ENCODE measurements at places on chromosomes 3 and 15.

GRCh38 chr15:92068121-92068520 is 214.6 kb downstream of the SLCO3A1 start:
- DNase-seq, result no peak

GRCh38 chr3:12620305-12620704 is 43.6 kb downstream of the RAF1 start:
- no peak for DNase-seq

- no peak for DNase-seq
Observed at GRCh38 chr15:78321041-78321570, 19.0 kb upstream of the CRABP1 start.

DNA sequence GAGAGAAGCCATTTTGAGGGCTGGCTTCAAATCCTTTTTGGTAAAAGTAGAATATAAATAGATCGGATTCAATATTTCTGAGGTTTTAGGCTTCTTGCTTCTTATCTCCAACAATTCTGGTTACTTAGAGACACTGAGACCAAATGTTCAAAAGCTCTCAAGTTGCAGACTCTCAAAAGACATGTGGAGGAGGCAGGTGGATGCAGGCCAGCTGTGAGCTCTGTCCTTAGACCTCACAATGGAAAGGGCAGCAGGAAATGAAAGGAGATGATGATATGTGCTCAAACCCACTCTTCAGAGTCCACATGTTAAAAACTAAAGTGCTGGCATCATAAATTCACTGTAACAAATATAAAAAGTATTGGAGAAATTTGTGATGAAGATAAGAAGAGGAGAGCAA is 424.9 kb upstream of the ALCAM start:
- no peak for DNase-seq

- no peak for DNase-seq
Observed at GRCh38 chr15:100060276-100060926, 281.4 kb downstream of the ADAMTS17 start.

- no peak for DNase-seq
Observed at GRCh38 chr3:178785961-178786360, 249.7 kb downstream of the KCNMB2 start.

GRCh38 chr3:9308298-9308990 is 54.4 kb upstream of the THUMPD3 start:
- no peak for DNase-seq

DNA sequence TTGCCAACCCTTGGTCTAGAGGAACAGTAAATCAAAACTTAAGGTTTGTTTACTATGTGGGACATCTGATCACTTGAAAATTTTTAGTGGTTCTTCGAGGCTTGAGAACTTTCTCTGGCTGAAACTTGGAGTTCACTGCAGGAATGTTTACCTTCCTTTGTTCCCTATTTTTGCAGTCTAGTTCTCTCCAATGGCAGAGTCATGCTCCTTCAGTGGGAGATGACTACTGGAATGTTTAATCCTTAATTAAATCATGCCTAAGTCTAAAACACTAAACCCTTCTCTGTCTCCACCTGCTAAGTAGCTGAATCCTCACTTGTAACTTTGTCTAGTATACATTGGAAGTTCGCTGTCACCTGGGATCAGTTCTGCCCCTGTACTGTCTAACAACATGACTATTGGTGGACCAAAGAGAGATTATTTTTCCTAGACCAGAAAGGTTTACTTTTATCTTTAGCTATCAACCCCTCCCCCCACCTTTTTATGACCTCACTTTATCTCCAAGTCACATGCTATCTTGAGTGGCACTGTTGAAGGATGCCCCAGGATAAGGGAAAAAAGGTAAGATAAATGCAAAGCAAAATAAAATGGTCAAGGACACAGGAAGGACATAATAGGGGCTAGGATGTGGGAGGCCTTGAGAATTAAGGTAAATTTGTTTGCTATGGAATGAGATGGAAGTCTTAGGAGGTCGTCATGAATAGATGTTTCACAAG is 1.2 kb upstream of the ZNF609 start:
- DNase-seq, result no peak

DNA sequence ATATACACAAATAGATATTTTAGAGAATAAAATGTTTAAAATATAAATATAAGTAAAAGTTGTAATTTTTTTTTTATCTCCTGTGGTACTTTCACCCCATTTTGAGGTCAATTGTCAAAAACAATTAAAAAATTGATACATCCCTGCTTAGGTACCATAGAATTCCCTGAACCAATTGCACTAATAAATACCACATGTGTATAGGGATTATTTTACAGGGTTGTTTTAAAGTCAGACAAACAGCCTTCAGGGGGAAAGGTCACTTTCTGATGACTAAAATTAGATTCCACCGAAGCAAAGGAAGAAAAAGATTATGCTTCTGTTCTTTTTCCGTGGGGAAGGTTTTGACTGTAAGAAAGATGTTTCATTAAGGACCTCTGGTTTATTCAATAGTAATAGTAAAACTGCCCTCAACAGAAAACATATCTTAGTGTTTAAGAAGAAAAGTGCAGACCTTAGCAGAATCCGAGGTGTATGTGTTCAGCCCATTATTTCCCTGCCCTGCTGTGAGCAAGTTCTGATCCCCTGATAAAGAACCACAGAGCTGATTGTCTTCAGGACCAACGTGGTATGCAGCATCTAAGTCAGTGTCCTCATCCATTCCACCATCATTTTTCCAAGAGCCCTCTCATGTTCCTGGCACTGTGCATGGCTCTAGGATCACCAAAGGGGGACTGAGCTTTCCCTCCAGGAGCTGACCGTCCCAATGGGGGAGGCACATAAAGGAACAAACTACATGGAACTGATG is 132.9 kb upstream of the IL12A start:
- no peak for DNase-seq

DNA sequence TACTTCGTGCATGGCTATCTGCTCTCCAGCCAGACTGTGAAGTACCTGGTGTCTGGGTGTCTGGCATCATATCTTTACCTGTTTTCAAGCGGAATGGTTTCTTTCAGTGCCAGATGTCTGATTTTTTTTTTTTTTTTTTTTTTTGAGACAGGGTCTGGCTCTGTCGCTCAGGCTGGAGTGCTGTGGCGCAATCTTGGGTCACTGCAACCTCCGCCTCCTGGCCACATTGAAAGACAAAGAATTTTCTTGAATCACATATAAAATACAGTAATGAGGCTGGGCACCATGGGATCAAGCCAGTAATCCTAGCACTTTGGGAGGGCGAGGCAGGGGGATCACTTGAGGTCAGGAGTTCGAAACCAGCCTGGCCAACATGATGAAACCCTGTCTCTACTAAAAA is 2.8 kb upstream of the MESP1 start:
- DNase-seq, result no peak

- no peak for DNase-seq
Observed at GRCh38 chr15:70418943-70419342, 321.2 kb upstream of the TLE3 start.

DNA sequence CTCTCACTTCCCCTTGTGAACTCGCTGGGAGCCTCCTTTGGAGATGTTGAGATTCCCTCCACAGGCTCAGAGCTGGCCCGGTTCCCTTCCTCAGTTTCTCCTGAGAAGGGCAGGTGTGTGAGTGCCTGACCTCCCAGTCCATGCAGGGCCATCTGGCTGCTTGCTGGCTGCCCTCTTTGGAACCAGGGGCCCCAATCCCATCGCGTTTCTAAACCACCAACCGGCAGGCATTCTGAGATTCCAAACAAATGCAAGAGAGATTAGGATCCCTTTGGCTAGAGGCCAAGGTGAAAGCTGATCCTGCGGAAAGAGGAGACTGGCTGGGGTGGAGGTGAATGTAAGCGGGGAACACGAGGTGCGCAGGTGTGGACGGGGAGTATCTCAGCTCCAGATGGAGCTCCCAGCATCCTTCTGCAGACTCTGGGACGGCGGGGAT is 2.9 kb upstream of the PRRT3 start:
- DNase-seq, result no peak

- no peak for DNase-seq
Observed at GRCh38 chr3:129469026-129469425, 29.0 kb downstream of the IFT122 start.

GRCh38 chr15:50353975-50354837 is 792 bp downstream of the GABPB1 start:
- peak; percentile 68 for DNase-seq

DNA sequence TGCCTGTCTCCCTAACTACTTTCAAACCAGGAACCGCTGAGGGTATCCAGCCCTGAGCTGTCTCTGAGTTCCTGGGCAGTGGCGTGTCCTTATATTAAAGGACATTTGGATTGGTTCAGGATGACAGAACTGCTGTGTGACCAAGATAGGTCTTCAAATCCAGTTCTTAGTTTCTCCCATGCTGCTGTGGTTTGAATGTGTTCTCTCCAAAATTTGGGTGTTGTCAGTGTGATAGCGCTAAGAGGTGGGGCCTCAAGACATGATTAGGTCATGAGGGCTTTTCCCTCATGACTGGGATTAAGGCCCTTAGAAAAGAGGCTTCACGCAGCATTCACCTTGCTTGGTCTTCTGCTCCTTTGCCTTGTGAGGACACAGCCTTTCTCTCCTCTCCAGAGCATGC is 376.5 kb upstream of the TPM1 start:
- no peak for DNase-seq

GRCh38 chr15:45468294-45468693 is 54.3 kb downstream of the SLC30A4 start:
- DNase-seq, result no peak

DNA sequence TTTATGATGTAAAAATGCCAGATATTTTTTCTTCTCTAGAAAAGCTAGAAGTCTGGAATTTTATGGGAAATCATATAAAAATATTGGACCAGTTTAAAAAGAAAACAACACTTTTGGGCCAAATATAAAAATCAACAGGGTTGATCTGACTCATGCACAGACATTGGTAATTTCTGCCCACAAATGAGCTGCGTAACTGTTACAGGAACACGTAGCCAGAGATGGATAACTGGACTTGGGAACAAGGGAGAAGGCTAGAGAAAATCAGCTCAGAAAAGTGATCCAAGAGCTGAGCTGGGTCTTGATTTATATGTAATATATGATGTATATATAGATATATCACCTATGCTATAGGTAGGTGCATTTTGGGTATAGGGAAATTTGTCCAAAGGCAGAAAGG is 36.8 kb upstream of the NAALADL2 start:
- no peak for DNase-seq

GRCh38 chr15:83998486-83998885 is 237.1 kb upstream of the GOLGA6L4 start:
- DNase-seq, result no peak

DNA sequence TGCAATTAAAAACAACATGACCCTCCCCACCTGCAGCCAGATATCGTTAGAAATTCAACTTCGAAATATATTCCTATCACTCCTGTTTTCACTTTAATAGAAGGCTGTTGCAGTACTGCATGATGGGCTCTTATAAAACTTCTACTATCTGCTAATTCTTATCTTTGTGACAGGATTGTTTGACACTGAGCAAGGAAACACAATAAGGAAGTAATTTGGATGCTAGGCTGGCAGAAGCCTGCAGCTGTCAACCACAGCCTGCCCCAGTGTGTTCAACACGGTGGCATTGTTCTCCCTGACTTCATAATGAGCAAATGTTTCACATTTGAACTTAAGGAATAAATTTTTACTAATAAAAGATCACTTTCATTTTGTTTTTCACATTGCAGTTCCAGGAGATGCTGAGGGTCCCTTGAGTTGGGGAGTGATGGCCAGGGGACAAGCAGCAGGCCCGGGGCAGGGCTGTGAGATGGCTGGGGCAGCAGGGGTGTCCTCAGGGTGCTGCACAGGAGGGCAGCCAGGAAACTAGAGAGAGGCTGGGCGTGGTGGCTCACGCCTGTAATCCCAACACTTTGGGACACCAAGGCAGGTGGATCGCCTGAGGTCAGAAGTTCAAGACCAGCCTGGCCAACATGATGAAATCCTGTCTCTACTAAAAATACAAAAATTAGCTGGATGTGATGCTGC is 64.8 kb upstream of the SEC61A1 start:
- DNase-seq, result no peak

- peak; percentile 32 for DNase-seq
Observed at GRCh38 chr15:98442379-98442833, 205.9 kb upstream of the IGF1R start.

GRCh38 chr3:153760948-153761347 is 360.2 kb upstream of the ARHGEF26 start:
- DNase-seq, result no peak

DNA sequence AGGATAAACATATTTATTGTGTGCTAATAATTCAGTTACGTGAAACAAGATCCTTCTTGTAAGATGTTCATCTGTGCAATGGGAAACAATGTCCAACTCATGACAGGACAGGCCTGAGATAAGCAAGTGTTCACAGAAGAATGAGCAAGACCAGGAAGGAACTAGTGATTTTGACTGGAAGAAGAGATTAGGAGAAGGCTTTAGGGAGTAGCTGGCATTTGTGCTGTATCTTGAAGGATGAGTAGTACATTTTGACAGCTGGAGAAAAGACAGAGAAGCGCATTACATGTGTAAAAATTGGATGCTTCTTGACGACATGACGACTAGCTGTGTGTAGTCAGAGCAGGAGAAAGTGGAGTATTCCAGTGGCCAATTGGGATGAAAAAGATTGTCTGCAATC is 48.4 kb downstream of the GBE1 start:
- no peak for DNase-seq

DNA sequence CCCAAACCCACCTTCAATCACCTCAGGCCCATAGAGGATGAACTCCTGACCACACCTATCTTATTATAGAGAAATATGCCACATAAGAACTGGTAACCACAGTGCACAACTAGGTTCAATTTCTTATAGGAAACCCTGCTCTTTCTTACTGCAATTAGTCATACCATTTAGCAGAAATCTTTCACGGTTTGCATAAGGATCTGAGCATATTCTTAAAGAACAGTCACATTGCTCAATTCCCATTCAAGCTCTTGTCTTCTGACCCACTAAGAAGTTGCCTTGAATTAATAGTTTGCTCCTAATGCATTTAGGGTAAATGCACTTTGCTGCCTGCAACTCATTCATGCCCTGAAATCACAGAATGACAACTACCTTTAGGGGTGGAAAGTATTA is 9.2 kb downstream of the ERC2 start:
- DNase-seq, result no peak

DNA sequence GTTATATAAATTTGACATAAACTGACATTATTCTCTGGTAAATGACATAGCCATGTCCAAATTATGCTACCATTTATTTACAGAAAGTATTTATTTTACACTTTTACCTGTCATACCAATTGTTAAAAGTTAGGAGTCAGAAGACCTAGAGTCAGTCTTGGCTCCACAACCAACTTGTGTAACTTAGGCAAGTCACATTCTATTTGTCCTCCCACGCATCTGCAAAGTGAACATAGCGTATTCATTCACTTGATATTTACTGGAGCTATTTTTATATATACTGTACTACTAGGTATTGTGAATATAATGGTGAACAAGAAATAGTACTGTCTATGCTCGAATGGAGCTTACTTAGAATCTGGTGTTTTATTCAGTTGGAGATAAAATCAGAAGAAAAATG is 78.7 kb downstream of the ZNF280D start:
- DNase-seq, result no peak
